ENCODE measurements at places on chromosomes 7 and 10. TPM values are rescaled to one million over a fixed set of nuclear protein-coding genes. Genes with fewer than 3 reads are reported as not detected.

Gene MRC1
- total RNA-seq, result not detected

DNA sequence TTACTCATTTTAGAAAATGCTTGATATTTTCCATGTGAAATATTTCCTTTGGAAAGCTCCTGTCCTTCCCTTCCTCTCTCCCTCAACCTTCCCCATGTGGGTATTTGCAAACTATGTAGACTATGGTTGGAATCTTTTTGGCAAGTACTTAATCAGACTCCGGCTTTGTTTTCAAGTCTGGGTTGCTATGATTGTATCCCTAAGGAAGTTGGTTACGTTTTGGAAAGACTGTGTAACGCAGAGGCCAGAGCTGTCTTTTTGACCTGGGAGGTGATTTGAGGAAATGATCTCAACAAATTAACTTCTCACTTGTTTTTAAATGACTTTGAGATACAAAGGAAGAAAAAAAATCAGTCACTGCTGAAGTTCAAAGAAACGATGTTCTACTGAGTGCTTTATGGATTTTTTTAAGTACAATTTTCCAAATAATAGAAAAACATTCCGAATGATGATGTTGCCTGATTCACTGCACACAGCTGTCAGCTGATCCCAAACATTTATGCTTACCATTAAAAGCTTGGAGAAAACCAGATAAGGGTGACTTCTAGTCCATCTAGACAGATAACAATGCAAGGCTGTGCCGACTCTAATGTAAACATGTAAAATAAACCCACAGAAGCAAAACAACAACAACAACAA is 145.5 kb upstream of the CELF2 start:
- no peak for DNase-seq

GRCh38 chr7:103011650-103012049 is 62.9 kb downstream of the FBXL13 start:
- DNase-seq, result peak; percentile 15

DNA sequence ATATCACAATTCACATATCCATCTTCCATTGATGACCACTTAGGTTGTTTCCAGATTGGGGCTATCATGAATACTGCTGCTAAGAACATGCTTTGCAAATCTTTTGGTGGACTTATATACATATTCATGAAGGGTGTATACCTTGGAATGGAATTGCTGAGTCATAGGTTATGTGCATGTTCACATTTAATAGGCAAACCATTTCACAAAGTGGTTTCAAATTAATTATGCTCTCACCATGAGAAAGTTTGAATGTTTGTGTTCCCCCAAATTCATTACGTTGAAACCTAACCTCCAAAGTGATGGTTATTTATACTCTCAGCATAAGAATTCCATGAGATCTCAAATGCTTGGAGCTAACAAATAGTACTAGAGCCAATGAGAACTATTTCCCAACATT is 86.4 kb downstream of the VPS41 start:
- peak; percentile 4 for DNase-seq

- DNase-seq, result no peak
Observed at GRCh38 chr10:7285522-7286322, 125.1 kb downstream of the SFMBT2 start.

GRCh38 chr7:157401567-157402387 is 65.0 kb downstream of the DNAJB6 start:
- no peak for DNase-seq

GRCh38 chr7:137992550-137993394 is 9.1 kb downstream of the CREB3L2 start:
- peak; percentile 88 for DNase-seq

DNA sequence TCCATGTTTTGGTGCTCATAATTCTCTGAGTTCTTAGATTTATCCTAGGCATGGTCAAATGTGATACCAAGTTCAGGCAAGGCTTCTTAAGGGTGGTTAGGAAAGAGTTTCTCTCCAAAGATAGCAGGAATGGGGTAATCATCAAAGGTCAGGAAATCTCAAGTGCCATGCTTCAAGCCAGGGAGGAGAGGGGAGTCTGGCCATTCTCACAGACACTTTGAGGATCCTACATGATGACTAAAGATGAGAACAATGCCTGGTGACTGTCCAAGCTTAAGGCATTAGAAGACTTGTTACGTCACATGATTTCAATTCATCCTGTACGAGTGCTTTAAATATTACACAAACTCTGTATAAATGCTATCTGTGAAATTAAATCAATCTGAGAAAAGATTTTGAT is 59.4 kb downstream of the POM121L12 start:
- no peak for DNase-seq

- no peak for DNase-seq
Observed at GRCh38 chr7:155647302-155647701, 2.8 kb downstream of the RBM33 start.

GRCh38 chr7:130887182-130887956 is 153.4 kb upstream of the KLF14 start:
- peak; percentile 82 for DNase-seq

GRCh38 chr10:113854761-113855588 is 514 bp downstream of the NHLRC2 start:
- peak; percentile 41 for DNase-seq

Gene MMD2
- not detected for total RNA-seq

- peak; percentile 11 for DNase-seq
Observed at GRCh38 chr7:127221731-127222130, 31.0 kb downstream of the GRM8 start.

Gene NPY4R
- not detected for total RNA-seq

GRCh38 chr10:5293691-5294550 is 70.8 kb upstream of the UCN3 start:
- DNase-seq, result peak; percentile 86

Gene DPYSL4
- total RNA-seq, result 0.21 TPM

DNA sequence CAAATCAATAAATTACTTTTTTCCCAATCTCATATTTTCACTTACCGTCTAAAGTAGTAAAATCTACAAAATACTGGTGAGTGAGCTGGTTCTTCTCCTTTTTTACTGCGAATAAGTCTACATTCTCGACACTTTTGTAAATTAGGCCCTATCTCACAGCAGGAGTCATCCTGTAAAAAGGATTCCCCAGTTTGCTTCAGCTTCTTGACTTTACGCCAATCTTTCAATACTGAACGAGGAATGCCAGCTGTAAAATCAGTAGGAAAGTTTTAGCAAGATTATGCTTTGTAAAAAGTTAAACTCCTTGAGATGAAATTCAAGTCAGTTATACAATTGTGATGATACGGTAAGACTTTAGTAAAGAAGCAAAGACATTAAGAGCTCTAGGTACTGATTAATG is 67.3 kb downstream of the NRBF2 start:
- no peak for DNase-seq

DNA sequence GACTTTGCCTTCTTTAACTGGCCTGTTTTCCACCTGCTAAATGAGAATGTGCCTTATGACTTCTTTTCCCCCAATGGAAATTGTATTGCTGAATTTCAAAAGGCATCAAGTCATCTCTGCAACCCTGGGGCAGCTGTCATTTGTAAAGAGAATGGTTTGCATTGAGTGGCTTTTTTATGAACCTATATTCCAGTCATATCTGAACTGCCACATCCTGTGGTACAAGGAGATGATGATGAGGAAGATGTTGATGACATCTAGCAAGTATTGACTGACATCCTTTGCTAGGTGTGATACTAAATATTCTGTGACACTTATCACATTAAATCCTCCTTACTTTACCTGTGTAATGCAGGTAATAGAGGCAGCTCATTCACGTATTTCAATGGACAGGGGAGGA is 88.3 kb upstream of the KIAA1217 start:
- DNase-seq, result no peak

DNA sequence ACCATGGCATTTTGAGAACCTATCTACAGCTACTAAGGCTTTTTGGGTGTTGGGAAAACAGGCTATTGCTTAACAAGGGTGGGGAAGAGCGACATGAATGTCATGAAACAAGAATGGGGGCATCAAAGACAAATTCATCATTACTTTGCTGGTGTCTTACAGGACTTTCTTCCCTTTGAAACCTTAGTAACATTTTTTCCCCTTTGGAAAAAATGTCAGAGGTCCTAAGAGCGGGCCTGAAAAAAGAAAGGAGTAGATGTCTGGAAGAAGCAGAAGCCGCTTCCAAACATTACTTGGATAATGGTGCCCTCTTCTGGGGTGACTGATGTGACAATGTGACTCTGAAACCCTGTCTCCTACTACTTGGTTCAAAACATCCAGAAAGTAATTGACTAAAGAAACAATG is 3.8 kb upstream of the DDX50 start:
- peak; percentile 84 for DNase-seq

GRCh38 chr7:104130726-104131125 is 77.1 kb downstream of the ORC5 start:
- DNase-seq, result peak; percentile 5

Gene LBX1
- not detected for total RNA-seq

DNA sequence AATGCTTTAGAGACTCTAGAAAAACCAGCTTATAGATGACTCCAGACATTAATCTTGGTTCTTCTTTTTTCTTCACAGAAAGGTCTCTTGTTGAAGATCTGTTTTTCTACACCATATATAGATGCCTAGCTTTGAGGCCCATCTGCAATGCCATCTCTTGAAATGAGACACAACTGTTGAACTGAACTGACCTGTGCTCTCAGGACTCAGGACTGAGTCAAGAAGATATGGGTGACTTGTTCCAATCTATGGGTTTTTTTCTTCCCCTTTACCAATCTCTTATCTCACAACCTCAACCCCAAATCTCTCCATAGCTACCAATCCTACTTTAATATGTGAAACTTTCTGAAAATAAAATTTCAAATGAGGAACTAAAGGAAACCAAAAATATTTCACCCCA is 194.7 kb downstream of the SNX13 start:
- no peak for DNase-seq

Gene IRF5
- total RNA-seq, result 10.1 TPM

GRCh38 chr7:48011323-48011722 is 17.6 kb downstream of the SUN3 start:
- DNase-seq, result no peak

DNA sequence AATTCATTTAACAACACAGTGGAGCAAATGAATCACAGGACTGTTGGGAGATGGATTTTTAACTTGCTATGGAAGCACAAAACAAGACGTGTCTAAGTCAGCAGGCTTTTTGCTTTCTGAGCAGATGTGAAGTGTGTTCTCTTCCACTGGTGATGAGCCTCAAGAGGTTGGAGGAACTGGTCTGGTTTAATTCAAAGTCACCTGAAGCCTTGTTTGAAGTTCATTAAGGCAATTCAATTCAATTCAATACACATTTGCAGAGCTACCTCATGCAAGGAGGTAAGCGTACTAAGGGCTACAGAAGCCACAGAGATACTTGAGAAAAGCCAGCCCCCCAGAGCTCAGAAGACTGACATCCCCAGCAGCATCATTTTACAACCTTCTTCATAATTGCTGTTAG is 68.4 kb upstream of the PALS2 start:
- no peak for DNase-seq

DNA sequence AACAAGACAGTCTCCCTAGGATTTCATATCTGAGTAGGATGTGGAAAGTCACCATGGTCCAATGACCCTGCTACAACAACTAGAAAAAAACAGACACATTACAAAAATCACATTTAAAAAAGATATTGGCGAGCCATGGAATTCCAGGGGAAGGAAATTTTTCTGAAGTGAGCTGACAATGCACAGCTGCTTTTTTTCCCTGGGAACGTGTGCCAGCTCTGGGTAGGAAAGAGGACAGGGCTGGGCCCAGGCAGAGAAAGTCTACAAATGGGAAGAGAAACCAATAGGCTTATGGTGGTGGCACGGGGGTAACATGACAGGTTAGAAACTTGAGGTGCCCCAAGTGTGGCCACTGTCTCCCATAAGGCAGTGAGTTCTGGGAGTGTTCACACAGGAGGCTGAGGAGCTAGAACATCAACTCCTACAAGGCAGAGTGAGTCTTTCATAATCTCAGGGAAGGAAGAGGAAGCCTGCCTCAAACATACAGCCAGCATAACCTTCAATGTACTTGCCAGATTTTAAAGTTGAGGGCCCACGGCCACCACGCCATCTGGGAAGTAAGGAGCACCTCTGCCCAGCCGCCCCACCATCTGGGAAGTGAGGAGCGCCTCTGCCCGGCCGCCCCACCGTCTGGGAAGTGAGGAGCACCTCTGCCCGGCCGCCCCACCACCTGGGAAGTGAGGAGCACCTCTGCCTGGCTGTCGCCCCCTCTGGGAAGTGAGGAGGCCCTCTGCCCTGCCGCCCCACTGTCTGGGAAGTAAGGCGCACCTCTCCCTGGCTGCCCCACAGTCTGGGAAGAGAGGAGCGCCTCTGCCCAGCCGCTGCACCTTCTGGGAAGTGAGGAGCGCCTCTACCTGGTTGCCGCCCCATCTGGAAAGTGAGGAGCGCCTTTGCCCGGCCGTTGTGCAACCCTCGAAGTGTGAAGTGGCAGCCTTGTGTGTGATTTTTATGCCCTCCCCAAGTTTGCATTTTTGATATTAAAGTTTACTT is 5.9 kb downstream of the FBXL13 start:
- DNase-seq, result no peak

DNA sequence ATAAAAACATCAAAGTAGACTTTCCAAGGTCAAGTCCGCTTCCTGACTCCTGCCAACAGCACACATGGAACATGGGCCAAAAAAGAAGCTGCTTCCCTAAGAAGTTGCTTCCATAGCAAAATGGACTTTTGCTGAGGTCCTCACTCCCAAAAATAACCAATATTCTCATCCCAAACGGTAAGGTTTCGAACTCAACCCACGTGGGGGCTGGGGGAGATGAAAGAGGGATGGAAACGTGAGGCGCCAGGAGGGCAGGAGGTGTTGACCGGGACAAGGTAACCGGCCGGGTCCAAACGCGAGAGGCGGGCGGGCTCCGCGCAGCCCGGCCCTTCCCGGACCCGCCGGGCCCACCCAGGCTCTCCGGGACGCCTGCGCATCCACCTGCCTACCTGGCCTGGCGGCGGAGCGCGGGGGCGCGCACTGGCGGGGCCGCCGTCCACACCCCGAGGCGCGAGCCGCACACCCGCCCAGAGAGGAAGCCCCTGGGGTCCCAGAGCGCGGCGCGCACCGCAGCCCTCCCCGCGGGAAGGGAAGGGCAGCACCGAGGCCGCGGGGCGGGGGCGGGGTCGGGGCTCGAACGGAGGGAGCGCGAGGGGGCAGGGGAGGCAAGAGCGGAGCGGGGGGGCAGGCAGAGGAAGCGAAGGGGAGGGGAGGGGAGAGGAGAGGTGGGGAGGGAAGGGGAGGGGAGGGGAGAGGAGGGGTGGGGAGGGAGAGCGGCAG is 742 bp downstream of the LMBR1 start:
- peak; percentile 46 for DNase-seq

Gene VWA2
- total RNA-seq, result not detected

Gene LRRC61
- 8.4 TPM for total RNA-seq

Gene MSS51
- 2.4 TPM for total RNA-seq

DNA sequence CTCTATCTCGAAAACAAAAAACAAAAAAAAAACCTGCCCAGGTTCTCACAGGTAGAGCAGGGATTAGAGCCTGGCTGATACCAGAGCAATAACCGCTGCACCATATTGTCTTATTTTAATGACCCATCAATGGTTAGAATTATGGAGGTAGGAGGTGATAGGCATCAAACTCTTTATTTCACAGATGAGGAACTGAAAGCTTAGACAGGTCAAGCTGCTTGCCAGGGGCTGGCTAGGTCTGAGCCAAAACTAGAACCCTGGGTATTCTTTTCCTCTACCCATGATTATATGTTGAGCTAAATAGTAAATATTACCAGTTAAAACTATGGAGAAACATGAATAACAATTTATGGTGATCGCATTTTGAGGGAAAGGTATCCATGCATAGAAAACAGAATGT is 2.0 kb upstream of the PPP1R3C start:
- no peak for DNase-seq

Data from MCF 10A (cell line).